ENCODE measurements at places on chromosomes 5 and 9.
A peak's percentile ranks its signal among the peaks of the same experiment; 100 is the strongest.

DNA sequence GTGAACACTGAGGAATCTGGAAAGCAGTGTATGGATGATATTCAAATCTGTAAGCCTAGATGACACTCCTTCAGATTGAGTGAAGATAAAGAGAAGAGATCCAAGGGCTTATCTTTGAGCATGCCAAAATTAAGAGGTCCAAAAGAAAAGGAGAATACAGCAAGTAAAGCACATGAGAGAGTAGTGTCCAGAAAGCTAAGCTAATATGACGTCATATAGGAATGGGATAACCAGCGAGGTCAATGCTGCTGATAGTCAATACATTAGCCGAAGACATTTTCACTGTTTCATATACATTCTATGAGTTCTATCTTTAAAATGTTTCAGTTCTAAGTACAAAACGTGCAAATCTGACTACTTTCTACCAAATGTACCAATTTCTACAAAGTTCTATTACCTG, 975.8 kb downstream of the TLE4 start:
- DNase-seq = no peak

- DNase-seq = no peak
These were observed 64.0 kb upstream of the XPA start for GRCh38 chr9:97761056-97761598.

DNA sequence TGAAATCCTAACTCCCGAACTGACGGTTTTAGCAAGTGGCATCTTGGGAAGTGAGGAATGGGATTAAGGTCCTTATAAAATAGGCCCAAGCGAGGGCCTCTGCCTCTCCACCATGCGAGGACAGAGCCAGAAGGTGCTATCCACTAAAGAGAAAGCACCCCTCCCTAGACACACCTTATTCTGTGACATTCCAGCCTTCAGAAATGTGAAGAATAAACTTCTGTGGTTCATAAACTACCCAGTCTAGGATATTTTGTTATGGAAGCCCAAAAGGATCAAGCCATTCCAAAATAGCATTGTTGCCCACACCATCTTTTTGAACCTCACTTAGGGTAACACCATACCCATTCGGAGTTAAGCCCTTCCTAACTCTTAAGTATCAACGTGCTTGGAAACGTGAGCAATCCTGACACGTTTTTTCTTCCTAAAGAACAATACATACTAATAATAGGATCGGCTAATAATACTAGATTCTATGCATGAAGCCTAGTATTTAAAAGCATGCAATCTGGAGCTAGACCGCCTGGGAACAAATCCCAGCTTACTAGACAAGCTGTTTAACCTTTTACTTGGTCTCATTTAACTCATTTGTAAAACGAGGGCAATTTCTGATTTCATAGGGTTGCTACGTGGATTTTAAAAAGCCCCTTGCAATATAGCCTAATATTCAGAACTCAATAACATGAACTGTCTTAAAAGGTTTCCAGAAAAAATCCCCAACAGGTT, 1.1 kb upstream of the SMC2 start:
- no peak for DNase-seq

GRCh38 chr5:16935231-16936149, 598 bp downstream of the MYO10 start:
- peak; percentile 16 for DNase-seq

DNA sequence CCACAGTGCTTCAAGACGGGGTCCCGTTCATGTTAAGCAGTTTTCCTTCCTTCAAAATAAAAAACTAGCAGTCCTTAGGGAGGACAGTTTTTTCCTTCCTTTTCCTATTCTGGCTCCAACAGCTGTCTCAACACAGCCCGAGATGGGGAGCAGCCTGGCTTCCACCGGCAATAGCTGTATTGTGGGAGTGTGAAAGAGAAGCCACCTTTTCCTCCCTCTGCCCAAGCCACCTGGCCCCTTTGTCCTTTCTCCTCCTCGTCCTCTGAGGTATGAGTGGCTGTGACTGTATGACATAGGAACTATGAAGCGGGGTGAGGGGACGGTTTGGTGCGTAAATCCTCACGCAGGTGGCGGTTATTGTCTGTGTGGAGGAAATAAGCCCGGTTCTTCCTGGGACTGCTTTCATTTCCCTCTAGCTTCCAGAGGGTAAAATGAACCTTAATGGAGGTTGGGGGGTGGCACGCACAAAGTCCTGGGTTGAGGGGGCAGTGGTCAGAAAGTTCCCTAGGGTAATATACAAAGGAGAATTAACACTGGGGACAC, 292.0 kb upstream of the DMRT1 start:
- no peak for DNase-seq

GRCh38 chr5:111022301-111022700, 49.2 kb upstream of the TSLP start:
- DNase-seq = no peak

- no peak for DNase-seq
These were observed 91.7 kb downstream of the NTRK2 start for GRCh38 chr9:84761137-84761808.

DNA sequence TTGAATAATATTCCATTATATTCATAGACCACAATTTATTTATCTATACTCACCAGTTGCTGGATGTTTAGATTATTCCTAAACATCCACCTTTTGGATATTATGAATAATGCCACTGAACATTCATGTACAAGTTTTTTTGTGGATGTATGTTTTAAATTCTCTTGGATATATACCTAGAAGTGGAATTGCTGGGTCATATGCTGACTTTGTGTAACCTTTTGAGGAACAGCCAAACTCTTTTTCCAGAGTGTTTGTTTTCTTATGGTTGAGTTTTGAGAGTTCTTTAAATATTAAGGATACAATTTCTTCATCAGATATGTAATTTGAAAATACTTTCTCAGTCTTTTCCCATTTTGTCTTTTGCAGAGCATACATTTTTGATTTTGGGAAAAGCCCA, 2.7 kb downstream of the VPS13A start:
- no peak for DNase-seq

DNA sequence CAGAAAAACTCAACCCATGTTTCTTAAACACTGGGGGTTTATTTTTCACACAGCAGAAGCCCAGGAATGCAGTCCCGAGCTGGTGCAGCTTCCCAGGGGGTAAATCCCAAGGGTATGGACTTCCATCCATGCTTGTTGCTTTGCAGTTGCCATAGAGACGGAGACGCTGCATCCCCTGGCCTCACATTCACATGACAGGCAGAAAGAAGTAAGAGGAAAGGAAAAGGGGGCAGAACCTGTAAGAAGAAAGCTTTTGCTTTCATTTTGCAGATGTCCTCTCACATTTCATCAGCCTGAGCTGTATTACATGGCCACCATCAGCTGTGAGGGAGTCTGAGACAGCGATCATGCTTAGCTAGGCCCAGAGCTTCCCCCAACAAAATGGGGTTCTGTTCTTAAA, 321.0 kb downstream of the AGTPBP1 start:
- no peak for DNase-seq

GRCh38 chr5:110894805-110895204, 156.0 kb downstream of the SLC25A46 start:
- DNase-seq = no peak

GRCh38 chr5:73137563-73138530, 17.5 kb downstream of the TMEM171 start:
- DNase-seq = no peak

DNA sequence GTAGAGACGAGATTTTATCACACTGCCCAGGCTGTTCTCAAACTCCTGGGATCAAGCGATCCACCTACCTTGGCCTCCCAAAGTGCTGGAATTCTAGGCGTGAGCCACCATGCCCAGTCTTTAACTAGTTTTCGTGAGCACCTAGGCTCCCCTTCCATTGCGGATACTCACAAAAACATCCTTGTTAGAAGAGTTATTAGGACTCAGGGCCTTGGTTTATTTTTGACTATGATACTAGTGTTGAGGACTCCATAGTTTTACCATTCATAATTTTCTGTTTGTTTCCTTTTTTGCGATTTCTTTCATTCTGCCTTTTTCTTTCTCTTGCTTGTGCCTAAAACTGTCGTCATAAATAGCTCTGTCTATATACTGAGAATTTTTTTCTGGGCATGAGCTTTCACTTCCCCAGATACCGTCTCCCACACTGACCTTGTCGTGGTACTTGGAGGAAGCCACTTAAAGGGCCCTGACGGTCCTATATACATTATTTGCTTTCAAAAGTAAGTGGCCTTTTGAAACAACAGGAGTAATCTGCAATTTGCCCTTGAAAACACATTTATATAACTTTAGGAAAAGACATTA, 5.2 kb downstream of the F2R start:
- DNase-seq = no peak

Measured in stimulated activated CD4-positive, alpha-beta T cell treated with anti-CD3 and anti-CD28 coated beads, Interleukin-2, amount 100 ng/mL, for 24 hours (primary cell).